Cerebellar cortex (tissue), 1 donor: ENCODE measurements at places on chromosomes 2 and 18.

GRCh38 chr2:162573288-162573687, 229.4 kb downstream of the GCA start:
- DNase-seq: no peak

DNA sequence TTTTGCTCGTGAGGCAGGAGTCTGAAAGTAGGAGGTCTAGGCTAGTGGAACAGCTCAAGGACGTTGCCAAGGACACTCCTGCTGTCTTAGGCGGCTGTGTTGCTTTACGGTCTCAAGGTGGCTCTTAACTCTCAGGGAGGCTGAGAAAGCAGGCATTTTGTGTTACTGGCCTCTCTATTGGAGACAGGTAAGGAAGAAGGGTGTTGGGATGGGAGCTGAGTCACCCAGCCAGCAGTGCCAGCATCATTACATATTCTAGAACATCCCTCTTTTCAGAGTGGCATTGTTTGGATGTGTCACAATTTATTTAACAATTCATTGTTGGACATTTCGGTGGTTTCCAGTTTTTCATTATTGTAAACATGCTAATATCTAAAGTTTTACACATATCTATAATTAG, 30.8 kb upstream of the TMEM214 start:
- DNase-seq: no peak

GRCh38 chr2:102278720-102279390, 32.5 kb upstream of the IL1RL1 start:
- DNase-seq: no peak

- DNase-seq: no peak
These were observed 143.4 kb downstream of the NR4A2 start for GRCh38 chr2:156189143-156189542.

DNA sequence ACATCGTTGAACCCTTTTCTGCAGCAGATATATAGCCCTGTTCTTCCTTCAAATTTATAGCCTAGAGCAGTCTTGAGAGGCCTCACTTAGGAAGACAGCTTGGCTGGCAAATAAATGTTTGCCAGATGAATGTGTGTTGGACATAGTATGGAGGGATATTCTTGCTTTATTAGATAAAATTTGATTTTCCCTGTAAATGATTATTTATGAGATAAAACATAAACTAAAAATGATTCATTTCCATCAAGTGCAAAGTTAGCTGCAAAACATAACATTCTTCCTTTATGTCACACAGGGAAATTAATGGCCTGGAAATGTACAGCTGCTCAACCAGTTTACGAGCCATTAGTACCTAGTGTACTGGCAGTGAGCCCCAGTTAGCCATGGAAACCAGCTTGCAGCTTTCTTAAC, 82.5 kb downstream of the LIMS1 start:
- no peak for DNase-seq
